ENCODE measurements at places on chromosomes 6 and 20.
A peak's percentile ranks its signal among the peaks of the same experiment; 100 is the strongest.

- peak; percentile 16 for DNase-seq
Observed at GRCh38 chr6:36697481-36697903, at the start of gene RAB44. Gene RAB44, plus strand, starts transcription at chr6:36697826. Its CDS starts 6,410 bp downstream, at chr6:36704236.

DNA sequence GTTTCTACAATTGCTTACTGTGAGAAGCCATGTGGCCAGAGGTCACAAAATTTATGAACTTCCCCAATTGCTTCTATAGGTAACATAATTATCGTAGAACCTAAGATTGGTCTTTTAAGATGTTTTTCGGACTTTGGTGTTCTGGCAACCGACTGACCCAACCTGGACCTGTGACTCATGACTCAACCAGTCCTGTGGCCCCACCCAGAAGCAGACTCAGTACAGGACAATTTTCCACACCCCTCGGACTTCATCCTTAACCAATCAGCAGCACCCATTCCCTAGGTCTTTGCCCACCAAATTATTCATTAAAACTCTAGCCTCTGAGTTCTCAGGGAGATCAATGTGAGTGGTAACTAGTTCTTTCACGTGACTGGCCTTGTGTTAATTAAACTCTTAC lies 26.4 kb upstream of the AKAP12 start:
- no peak for DNase-seq

GRCh38 chr6:34598712-34599111 lies 42.6 kb upstream of the SPDEF start:
- DNase-seq, result no peak

DNA sequence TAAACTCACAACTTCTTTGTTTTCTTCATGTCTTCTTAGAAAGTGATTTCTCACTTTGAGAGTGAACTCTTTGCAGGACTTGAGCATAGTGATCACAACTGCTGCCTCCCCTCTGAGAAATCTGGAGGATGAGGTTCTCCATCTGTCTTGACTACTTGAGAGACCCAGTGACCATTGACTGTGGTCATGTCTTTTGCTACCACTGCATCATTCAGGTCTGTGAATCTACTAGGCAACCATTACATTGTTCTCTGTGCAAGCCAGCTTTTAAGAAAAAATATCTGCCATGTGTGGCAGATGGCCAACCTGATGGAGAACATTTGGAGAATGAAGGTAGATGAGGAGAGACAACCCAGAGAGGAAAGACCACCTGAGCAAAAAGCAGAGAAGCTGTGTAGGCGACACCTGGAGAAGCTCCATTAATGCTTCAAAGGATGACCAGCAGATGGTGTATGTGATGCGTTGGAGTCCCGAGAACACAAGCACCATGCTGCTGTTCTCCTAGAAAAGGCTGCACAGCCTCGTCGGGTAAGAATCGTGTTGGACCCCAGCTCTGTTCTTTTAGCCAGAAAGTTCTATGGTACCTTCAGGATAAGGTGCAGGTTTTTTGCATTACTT lies 25.1 kb upstream of the TRIM26 start:
- no peak for DNase-seq

- no peak for DNase-seq
Observed at GRCh38 chr6:45923831-45924391, 91.7 kb downstream of the CLIC5 start.

DNA sequence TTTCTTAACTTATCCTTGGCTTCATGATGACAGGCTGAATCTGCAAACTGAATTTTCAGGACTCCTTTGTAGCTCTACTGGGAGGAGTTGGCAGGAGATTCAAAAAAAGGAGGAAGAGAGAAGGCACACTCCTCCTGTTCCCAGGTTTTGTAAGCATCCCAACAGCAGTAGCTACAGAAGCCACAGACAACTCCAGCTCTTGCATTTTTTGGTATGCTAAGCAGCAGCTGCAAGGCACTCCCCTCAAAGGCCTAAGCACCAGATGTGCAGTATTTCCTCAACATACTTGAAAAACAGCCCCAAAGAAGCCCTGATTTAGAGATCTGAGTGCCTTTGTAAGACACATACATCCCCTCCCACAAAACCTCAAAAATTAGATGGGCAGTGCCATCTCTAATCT lies 328.6 kb upstream of the SYNCRIP start:
- DNase-seq, result no peak

DNA sequence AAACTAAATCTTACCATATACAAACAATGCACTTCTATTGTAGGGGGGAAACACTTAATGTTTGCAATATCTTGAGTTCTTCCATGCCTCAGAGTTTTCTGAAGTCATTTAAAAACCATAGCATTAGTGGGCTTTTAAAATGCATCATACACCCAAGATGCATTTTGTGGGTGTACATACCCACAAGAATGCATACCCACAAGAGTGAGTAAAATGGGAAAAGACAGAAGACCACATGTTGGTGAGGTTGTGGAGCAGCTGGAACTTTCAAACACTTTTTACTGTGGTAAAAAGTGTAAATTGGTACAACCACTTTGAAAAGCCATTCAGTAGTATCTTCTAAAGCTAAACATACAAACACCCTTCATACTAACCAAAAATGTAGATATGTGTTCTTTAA lies 57.5 kb downstream of the CYB5R4 start:
- no peak for DNase-seq

DNA sequence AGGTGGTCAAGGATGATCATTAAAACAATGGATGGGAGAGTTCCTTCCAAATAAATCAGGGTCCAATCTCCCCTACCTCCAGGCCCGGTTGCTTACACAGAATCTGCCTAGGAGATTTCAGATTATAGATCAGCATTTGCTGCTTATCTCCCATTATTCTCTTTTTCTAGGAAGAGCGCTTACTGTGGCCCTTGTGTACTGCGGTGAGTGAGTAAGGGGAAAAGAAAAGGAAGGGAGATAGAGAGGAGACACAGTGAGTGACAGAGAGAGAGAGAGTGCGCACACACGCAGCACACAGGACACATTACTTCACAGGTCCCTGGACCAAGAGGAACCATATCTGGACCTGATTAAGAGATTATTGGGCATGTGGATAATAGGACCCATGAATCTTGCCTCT lies 6.2 kb downstream of the LATS1 start:
- no peak for DNase-seq

DNA sequence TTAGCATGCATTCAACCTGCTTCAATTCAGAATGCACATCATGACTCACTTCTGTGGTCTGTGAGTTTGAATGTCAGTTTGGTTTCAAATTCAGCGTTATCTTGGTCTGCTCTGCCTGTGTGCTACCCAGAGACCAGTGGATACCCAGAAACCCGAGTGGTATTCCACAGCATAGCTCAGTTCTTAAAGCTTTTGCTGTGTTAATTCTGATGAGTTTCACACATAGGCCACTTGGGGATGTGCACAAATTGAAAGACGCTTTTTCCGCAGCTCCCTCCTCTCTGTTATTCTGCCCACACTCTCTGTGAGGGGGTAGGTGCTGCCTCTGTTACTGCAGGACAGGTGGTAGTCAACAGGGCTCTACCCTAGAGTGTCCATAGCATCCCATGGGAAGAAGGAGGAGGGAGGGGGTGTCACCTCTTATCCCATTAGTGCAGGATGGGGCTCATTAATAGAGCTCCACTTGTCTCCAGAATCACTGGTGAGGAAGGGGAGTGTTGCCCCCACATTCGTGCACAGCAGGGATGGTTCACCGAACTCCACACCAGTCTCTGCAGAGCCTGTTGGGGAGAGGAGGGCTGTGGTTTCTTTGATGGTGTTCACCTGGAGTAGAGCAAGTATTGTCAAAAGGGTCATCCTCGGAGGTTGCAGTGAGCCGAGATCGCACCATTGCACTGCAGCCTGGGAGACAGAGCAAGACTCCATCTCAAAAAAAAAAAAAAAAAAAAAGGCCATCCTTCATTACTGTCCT lies 29.2 kb upstream of the SDCBP2 start:
- DNase-seq, result no peak

DNA sequence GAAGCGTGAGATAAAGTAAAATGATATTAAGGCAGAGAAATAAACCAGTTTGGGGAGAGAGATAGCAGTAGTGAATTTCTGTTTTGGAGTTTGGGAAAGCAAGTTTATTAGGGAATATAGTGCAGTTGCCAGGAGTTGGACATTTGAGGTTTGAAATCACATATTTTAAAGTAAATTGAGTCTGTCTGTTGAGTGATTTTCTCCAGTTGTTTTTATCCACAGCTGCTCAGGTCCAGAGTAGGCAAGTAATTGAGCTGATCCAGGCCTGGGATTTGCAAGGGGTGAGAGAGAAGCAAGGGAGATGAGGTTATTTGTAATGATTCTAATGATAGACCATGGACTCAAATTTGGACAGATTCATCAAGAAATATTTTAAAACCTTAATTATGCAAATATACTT lies 481.9 kb downstream of the UTRN start:
- DNase-seq, result no peak

GRCh38 chr6:28867086-28867409 lies 56.7 kb downstream of the TRIM27 start:
- DNase-seq, result no peak

GRCh38 chr6:119856136-119856535 lies 506.6 kb upstream of the MAN1A1 start:
- DNase-seq, result no peak

- no peak for DNase-seq
Observed at GRCh38 chr6:11963756-11964500, 48.2 kb upstream of the HIVEP1 start.

GRCh38 chr6:35777356-35778102 lies 1.1 kb downstream of the CLPSL2 start:
- DNase-seq, result no peak

- DNase-seq, result no peak
Observed at GRCh38 chr6:157283330-157283898, 39.9 kb downstream of the TMEM242 start.

- no peak for DNase-seq
Observed at GRCh38 chr6:15929685-15930084, 199.2 kb upstream of the MYLIP start.

DNA sequence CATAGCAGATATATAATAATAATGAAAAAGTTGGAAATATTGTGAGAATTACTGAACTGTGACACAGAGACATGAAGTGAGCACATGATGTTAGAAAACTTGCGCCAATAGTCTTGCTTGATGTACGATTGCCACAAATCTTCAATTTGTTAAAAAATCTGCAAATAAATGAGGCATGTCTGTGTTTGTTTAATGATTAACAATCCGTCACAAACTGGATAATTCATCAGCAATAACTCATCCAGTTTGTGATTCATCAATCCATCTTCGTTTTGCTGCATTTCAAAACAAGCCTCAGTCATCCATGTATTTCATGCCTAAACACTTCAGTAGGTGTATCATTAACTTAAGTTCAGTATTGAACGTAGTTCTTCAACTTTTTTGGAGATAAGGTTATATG lies 25.5 kb upstream of the SMIM26 start:
- DNase-seq, result no peak

GRCh38 chr6:75409928-75410327 lies 83.7 kb downstream of the FILIP1 start:
- no peak for DNase-seq

- DNase-seq, result no peak
Observed at GRCh38 chr20:1707588-1708449, 50.2 kb upstream of the SIRPG start.

- DNase-seq, result no peak
Observed at GRCh38 chr20:44182135-44182765, 4.7 kb downstream of the JPH2 start.

- no peak for DNase-seq
Observed at GRCh38 chr6:26103141-26103769, 16.0 kb downstream of the HFE start.

GRCh38 chr6:35769211-35769610 lies 7.2 kb upstream of the CLPSL2 start:
- no peak for DNase-seq

DNA sequence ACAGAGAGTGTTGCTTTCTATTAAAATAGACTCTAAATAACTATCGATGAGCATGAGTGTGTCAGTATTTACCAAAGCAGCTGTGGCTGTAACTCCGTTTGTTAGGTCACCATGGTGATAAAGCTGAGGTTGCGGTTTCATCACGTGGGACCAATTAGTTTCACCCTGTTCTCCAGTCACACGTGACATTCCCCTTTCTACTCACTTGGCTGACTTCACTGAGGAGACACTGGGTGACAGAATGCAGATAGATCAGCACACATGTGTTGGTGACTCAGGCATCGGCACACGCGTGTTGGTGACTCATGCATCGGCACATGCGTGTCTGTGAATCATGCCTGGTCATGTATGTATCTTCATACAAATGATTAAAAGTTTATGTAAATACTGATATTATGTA lies 285.4 kb downstream of the THBS2 start:
- DNase-seq, result no peak

DNA sequence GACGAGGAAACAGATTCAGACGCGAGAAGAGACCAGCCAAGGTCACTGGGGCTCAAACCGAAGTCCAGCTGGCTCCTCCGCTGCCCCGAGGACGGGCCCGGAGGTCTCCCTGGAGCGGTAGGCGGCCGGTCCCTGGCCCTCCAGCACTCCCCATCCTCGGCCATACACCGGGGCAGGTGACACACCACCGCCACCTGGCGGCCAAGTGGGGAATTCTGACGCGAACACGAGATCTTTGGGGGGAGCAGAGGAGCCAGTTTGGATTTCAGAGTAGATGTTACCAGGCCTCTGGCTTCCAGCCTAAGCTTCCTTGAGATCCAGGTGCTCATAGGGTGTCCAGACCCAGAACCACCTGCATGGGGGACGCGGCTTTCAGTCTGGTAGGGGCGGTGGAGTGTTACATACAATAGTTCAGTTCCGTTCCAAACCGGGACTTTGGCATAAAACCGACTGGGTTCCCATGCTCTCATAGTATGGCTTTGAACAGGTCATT lies 16.1 kb downstream of the BPIFB1 start:
- peak; percentile 54 for DNase-seq

DNA sequence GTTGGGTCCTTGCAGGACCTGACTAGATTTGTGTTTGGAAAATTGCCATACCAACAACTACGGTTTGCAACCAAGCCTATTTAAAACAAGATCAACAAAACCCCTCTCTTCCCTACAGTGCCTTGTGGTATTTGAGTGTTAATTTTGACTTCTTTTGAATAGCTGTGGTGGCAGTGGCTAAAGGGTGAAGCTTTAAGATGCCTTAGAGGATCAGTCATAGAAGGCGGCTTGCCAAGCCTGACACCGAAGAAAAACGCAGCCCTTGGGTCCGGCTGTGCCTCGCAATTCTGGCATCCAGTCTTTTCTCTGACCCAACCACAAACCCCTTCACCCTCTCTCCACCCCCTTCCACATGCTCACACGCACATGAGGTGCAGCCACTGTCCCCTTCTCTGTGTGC lies 32.6 kb downstream of the BMP6 start:
- DNase-seq, result no peak

DNA sequence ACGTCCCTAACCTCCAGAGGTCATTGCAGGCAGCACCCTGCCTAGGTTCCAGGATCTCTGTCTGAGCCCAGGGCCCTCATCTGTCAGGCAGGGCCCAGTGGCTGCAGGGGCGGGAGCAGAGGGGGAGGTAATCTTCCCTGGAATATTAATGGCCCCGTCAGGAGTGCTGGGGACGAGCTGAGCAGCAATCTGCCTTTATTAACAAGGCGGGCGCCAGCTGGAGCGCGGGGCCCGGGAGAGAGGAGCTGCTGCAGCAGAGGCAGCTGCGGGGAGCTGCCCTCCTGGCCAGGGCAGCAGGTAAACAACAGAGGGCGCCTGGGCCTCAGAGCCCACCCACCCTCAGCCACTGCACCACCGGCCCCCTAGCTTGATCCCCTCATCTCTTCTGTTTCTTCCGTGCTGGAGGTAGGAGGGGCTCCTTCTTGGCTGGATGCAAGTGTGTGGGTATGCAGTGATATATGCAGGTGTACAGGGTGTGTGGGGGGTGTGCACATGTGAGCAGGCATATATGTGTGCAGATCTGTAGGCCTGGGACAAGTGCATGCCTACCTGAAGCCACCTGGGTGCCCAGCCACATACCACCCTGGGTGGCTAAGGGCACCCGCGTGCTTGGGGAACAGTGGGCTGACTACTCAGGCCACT lies 131.8 kb upstream of the MLN start:
- no peak for DNase-seq

Measured in omental fat pad (tissue), 4 donors.